Stimulated activated CD4-positive, alpha-beta T cell treated with anti-CD3 and anti-CD28 coated beads, Interleukin-15, amount 100 ng/mL, for 48 hours (primary cell): ENCODE measurements at places on chromosomes 7 and 10.
A peak's percentile ranks its signal among the peaks of the same experiment; 100 is the strongest.

DNA sequence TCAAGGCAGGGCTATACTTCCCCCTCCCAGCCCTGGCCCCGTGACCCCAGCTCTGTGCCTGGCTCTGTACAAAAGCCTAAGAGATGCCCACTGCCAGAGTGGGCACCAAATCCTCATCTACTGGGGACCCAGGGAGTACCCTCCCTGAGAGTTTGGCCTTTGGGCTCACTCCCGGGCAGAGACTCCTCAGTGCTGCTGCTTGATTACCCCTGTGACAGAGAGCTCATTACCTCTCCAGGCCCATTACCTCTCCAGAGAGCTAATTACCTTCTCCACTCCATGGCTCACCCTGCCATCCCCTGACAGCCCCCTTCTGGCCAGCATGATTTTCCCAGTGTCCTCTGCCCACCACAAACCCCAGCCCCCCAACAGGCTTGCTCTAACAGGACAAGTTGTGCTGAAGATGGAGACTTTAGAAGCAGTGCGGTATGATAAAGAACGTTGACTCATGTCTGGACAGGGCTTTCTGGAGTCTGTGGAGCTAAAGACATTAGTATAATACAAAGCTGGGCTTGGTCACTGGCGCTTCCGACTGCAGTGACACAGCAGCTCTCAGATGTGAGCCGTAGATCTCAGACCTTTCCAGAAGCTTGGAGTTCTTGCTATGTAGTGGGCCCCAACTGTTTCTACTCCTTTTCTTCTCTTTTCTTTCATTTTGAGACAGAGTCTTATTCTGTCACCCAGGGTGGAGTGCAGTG is 111.3 kb upstream of the KCTD7 start:
- no peak for DNase-seq

DNA sequence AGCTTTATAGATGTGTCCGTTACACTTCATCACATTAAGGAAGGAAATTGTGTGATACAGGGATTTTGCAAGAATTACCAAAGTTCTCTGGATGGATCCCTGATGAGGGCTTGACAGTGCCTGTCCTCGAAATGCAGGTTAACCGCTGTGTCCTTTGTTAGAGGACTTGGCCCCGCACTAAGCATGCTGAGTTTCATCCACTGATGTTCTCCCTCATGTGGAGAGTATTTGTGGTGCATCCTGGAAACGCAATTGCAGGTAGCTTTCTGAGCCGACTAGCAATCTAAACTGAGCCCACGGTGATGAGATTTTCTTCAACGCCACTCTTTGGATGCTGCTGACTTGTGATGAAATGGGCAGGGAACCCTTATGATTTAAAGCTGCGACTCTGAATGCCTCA is 71.9 kb upstream of the STK17A start:
- DNase-seq, result no peak

DNA sequence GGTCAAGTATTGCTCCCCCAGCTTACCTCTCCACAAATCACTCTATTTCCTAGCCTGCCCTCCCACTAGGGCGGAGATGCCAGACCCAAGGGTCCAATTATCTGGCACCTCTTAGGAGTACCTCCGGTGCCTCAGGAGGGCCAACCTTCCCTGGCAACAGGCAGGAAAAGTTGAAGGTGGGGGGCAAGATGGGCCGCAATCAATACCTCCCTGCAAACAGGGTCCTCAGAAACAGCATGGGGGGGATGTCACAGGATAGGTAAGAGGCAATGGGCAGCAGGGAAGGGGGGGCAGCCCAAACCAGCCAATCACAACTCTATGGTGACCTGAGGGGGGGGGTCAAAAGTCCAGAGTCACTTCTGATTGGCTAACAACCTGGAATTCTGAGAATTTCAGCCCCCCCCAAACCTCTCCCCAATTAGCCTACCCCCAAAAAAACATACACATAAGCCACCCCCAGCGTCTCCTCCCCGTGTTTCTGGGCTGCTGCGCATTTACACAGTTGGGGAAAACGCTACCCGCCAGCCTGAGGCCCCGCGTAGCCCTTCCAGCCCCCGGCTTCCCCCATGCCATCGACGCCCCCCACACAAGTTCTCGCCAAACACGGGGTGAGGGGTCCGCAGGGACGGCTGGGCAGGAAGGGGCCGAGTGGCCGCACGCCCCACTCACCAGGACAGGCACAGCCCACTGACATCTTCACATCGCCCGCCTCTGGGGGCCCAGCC is 589 bp downstream of the LDB1 start:
- DNase-seq, result no peak

DNA sequence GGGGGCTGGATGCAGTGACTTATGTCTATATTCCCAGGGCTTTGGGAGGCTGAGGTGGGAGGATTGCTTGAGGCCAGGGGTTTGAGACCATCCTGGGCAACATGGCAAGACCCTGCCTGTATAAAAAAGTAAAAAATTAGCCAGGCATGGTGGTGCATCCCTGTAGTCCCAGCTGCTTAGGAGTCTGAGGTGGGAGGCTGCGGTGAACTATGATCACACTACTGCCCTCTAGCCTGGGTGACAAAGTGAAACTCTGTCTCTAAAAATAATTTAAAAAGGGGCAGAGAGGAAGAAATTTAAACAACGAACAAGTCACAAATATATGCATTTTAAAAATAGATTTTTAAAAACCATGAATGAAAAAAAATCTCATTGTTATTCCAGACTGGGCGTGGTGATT is 46.2 kb upstream of the FEZF1 start:
- no peak for DNase-seq

- DNase-seq, result no peak
Measured at GRCh38 chr7:137810248-137810647, 36.5 kb downstream of the DGKI start.

DNA sequence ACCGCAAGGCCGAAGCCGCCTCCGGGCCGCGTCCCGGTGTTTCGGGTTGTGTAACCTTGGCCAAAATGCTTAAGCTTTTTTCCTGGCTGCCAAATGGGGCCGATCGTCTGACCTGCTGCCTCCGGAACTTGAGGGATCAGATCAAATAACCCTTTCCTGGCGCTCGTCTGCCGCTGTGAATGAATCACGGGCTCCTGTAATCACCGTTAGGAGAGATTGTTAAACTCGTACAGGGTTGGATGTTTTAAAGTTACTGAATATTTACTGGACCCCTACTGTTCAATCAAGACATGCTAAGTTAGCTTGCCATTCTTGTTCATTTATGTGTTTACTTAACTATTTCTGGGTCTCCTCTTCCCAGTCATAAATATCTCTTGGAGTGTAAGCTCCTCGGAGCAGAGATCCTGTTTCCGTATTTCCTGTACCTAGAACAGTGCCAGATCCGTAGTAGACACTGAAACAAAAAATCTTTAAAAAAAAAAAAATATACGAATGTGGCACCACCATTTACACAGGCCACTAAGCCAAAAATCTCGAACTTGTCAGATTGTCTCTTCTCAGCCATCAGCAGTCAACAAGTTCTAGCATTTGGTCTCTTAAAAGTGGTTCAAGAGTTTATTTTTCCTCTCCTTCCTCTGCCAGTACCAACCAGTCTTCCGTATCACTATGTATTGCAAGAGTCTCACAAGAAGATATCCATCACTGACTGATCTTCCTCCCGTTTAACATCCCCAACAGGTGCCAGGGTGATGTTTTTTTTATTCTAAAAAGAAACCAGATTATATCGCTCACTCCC is 650 bp upstream of the TM9SF3 start:
- no peak for DNase-seq

- peak; percentile 19 for DNase-seq
Measured at GRCh38 chr7:155644971-155645509, 579 bp downstream of the RBM33 start.

DNA sequence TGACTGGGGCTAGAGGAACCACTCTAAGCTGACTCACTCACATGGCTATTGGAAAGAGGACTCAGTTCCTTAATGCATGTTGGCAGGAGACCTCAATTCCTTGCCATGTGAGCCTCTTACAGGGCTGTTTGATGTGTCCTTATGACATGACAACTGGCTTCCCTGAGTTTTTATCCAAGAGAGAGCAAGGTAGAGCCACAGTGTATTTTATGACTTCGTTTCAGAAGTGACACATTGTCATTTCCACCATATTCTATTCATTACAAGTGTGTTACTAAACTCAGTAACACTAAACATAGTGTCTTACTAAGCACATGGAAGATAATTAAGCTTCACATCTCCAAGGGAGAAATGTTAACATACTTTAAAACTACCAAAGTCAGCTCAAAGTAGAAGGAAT is 98.2 kb downstream of the ZNF777 start:
- DNase-seq, result no peak

DNA sequence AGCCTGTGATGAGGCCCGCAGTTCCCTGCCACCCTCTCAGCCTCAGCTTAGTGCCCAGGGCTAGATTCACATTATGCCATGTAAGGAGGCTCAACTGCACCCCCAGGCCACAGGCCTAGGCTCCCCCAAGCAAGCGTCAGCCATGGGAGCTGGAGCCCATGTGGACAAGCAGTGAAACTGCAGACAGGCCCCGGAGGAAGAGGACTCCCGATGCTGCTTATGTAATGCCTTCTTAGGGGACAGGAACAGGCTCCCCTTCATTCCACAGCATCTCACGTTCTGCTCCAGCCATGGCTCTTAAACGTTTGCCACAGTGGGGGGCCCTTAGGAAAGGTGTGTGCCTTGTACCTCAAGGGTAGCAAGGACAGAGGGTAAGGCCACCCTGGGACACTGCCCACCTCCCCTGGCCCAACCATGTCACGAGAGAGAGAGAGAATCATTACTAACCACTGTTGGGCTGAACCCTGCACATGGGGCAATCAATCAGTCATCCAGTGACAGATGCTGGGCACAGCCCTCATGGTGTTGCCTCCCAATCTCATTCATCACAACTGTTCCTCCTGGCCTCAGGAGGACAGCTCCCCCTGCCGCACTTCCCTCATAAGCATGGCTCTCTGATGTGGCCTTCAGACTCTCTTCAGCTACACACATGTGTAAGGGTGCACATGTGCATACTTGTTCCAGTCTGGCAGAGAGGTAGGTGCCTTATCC is 263.0 kb downstream of the GRID1 start:
- DNase-seq, result no peak

- DNase-seq, result no peak
Measured at GRCh38 chr7:41698114-41698513, 4.8 kb downstream of the INHBA start.

- DNase-seq, result no peak
Measured at GRCh38 chr10:111131168-111131799, 54.5 kb downstream of the ADRA2A start.

DNA sequence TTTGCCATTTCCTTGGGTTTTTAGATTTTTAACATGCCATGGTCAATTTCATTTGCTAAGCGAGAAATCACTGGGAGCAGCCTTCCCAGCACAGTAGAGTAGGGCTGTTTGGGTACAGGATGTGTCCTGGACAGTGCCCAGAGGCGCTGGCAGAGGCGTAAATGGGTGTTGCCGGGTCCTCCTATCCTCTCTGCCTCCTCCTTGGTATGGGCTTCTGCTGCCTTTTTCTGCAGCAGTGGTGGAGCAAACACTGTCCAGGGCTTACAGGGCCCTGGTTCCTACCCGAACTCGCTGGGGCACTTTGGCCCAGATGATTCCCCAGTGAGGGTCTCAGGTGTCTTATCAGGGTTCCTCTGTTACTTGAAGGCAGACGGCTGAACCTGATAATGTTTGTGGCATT is 298.3 kb downstream of the RPS24 start:
- DNase-seq, result no peak

DNA sequence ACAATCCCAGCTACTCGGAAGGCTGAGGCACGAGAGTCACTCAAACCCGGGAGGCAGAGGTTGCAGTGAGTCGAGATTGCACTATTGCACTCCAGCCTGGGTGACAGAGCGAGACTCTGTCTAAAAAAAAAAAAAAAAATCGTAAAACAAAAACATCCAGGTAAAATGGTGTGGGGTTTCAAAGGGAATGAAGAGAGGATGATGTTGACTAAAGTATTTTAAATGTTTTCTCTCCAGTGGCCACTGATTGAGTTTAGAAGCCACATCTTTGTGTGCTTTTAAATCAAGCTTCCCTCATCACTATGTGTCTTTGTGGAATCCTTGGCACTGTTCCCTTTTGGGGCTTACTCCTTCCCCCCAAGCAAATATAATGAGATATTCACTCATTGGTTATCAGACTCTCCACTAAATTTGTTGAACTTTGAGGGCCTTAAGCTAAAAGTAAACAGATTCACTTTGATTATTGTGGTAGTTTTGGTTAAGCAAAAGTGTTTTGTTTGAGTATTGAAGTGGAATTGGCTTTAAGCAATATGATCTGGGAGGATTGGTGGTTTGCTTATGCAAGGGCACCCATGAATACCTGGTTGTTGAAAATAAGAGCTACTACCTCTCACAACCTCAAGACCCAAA is 162.9 kb downstream of the CDK14 start:
- no peak for DNase-seq

- DNase-seq, result no peak
Measured at GRCh38 chr7:143507534-143508055, 29.9 kb downstream of the TAS2R41 start.

DNA sequence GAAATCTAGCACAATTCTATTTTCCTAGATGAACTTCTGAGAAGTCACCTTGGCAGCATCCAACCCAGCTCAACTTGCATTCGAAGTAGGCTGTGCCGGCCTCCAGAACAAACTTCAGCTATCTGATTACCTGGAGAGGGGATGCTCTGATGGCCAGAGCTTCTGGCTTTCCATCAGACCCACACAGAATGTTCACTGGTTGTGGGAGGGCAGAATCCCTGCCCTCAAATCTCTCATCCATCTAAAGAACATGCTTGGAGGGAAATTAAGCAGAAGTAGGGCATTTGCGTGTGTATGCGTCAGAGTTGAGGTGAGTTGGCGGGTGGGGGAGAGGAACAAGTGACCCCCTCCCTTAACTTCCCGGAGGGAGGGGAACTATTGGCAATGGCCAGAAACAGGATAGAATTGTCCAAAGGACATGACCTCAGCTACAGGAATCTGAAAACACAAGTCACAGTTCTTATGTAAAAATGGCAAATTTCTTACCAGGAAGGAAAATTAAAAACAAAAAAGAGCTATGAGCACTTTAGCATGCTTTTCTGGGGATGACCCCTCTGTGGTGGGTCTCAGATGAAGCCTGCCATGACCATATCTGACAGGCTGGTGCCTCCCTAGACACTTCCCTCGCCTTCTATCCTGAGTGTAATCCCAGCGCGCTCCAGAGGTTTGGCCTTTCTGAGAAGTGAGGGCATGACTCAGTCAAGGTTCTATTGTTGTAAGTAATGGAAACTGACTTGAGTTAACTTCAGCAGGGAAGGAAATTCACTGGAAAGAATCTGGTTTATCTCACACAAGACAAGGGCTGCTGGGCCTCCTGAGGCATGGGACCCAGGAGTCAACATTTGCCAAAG is 278.8 kb downstream of the RPS24 start:
- no peak for DNase-seq

DNA sequence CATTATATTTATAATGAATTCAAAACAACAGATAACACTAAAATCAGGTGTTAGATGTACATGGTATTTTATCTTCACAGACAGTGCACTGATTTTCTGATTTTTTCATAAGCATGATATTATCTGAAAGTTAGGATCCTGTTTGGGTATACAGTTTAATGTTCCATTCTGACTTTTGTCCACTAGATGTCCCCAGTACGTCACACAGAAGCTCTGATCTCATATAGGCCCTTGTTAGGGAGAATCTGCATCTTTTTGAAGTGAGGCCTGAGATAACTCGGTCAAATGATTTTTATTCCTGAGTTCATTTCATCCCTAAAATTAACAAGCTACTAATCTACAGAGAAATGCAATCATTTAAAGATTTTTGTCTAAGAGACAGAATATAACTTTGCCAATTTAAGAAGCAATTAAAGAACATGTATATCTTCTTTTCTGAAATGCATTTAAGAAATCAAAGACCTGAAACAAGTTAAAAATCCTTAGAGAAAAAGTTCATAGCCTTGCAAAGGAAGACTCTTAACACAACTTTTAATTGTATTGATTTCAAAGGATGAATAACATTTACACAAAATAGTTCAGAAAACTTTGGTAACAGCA is 72.0 kb upstream of the TES start:
- DNase-seq, result no peak

- DNase-seq, result no peak
Measured at GRCh38 chr10:33227489-33227888, 107.0 kb downstream of the NRP1 start.
